ENCODE measurements at places on chromosomes 13 and 19.

DNA sequence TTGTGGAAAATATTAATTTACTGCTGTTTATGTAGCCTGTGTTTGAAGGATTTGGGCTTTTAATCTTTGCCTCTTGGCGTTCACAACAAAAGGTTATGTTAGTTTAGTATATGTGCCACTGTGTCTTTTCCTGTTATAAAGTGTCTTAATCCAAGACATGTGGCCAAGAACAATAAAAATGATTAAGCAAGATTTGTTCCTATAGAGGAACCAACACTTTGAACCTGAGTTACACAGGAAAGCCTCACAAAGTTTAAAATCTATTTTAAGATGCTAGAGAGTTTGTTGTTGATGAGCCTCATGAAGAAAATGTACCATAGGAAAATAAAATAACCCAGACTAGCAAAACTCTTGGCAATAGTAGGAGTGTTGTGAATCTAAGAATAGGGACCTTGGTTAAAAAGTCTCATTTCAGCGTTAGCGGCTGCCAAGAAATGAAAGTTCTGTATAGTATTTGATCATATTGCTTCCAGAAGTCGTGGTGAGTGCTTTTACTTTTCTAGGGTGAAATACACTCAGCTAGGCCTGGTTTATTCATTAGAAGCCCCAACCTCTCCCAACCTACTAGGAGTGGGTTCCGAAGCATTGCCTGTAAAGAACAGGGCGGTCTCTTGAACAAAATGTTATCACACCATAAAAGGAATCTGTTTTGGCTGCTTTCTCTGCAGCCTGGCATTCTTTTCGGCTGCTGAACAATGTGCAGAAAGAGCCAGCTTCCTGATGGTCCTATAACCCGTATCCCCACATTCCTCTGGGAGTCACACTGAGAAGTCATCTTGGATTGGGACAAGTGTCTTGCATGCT lies 102.6 kb downstream of the LRCH1 start:
- DNase-seq: no peak

- DNase-seq: no peak
Observed at GRCh38 chr19:15195371-15196334, 5.1 kb downstream of the NOTCH3 start.

- no peak for DNase-seq
Observed at GRCh38 chr19:14203177-14203576, 2.8 kb downstream of the ADGRL1 start.

- DNase-seq: no peak
Observed at GRCh38 chr19:27709496-27709895, 1503.5 kb downstream of the UQCRFS1 start.

DNA sequence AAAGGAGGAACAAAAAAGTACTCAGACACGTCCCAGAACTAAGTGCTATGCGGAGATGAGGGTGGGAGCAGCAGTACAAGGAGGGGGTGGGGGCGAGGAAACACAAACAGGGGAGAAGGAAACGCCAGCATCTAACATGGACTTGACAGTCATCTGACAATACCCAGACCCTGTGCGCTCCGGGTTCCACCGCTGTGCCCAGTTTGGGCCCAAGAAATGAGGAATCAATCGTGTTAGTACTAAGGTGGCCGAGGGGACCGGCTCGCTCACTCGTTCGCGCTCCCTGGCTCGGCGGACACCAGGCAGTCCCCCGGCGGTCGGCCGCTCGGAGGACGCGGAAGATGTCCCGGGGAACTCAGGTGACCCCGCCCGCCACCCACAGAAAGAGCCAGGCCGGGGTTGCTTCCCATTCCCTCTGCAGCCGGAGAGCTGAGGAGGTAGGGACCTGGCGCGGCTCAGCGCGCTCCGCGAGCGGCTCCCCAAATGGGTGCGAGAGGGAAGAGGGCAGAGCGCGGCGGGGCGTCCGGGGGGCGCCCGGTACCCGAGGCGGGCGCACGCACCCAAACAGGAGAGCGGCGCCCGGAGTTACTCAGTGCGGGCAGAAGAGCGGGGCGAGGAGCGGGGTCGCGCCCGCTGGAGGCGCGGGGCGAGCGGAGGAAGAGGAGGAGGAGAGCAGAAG lies 616 bp downstream of the TSHZ3 start:
- DNase-seq: no peak

DNA sequence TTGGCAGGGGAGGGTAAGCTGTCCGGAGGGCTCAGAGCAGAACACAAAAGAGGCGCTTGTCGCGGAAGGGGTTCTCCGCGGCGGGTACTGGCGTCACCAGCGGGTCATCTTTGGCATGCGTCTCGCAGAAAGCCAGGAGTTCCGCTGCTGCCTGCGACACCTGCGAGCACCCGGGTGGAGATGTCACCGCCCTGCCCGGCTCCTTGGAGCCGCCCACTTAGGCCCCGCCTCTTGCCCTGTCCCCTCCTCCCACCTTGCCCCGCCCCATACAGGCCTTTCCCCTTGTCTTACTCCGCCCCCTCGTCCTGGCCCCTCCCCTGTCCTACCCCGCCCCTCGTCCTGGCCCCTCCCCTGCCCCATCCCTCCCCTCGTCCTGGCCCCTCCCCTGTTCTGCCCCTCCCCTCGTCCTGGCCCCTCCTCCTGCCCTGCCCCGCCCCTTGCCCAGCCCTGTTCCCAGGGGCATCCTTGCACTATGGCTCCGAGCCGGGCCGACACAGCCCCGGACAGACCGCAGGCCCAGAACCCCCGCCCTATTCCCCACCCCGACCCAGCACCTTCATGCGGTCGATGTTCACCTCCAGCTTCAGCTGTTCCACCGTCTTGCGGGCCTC lies 1.9 kb downstream of the GNG8 start:
- no peak for DNase-seq

DNA sequence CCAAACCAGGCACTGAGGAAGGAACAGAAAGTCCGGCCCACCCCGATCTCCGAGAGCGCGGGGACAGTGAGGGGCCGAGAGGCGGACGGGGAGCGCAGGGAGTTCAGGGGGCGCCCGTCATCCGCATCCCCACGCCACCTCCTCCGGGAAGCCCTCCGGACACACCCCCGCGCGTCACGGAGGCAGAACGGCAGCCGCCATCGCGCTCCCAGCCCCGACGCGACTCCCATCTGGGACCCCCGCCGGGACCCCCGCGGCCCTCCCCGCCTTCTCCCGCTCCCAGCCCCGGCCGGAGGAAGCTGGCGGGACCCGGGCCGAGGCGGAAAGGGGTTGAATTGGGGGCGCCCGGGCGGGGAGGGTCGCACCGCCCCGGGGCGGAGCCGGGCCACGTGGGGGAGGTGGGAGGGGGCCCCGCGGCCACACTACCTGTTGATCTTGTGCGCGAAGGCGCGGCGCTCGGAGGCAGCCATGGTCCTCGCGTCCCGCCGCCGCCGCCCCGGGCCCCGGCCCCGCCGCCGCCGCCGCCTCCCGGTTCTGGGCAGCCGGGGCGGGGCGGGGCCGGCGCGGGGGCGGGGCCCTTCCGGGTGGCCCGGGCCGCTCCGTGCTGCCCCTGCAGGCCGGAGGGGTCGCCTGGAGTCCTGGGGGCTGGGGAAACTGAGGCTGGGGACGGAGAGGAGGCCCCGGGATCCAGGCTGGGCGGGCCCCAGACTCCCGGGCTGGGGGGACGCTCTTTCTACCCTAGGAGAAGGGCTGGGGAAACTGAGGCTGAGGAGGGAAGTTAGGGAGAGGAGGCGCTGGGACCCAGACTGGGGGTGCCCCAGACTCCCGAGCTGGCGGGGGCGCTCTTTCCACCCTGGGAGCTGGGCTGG lies at the start of gene DOCK6:
DOCK6 (minus strand) TSS at position 554 of the 869 bp plus-strand sequence; CDS start at position 470, 84 bp downstream.
- DNase-seq: no peak

DNA sequence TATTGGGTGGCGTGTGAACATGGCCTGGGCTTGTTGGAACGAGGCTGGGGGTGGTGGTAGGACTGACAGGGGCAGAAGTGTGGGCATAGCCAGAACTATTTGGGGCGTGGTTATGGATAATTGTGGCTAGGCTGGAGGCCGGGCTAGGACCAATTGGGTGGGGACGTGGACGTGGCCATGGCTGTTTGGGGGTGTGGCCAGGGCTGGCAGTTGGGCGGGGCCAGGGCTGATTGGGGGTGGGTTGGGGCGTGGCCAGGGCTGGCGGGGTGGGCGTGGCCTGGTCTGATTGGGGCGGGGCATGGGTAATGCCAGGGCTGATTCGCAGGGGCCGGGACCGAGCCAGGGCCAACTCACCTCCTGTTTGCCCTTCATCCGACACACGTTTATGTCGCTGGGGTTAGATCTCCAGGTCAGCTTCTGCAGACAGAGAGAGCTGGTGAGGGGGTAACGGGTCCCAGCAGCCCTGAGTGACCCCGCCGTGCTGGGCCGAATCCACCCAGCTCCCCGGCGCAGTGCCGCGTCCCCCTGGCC lies 2.8 kb downstream of the SEMA6B start:
- DNase-seq: no peak

DNA sequence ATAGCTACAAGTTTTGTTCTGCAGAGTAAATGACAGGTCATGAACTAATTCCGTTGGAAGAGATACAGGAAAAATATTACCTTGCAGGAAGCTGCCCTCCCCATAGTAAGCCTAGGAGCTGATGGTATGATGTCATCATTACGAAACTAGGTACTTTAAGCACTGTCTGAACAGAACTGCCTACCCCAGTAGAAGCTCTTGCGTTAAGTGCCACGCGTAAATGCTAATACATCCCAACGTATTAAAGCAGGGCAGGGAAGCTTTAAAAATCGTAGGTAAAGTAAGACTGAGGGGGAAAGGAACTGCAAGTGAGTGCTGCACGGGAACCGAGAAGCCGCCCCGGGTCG lies 572 bp downstream of the UGGT2 start:
- no peak for DNase-seq

- no peak for DNase-seq
Observed at GRCh38 chr19:51830274-51830673, 35.3 kb downstream of the FPR3 start.

GRCh38 chr13:37546087-37546486 lies 52.5 kb downstream of the POSTN start:
- no peak for DNase-seq

GRCh38 chr13:38862443-38862842 lies 128.2 kb downstream of the STOML3 start:
- no peak for DNase-seq

DNA sequence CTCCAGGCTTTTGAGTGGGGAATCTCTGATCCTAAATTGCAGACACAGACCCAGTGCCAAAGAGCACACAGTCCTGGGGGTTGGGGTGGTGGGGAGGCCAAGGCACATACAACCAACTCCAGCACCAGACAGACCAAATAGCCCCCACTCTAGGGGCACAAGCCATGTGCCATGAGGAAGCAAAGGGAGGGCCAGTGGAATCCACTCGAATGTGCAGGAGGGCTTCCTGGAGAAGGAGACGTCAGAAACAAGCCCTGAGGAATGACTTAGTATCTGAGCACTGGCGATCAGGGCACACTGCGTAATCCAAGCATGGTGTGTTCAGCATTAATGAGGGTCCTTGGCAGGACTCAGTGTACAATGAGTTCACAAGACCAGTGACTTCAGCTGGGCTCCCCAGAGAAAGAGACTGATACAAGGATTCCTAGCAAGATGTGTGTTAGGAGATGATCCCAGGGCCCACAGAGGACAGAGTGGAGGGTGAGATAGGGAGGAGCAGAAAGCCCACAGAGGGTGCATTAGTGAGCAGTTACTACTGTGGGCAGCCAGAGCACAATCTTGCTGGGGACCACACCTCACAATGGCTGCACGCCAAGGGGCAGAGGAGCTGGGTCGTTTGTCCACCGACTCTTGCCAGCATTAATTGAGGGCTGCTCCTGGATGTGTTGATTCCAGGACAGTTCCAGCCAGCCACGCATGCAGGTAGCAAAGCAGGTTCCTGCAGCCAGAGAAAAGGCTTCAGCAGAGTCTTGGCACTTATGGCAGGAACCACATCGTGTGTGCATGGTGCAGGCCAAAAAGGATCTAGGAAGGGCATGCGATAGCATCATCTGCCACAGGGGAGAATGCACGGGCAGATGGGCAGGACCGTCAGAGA lies 152.6 kb upstream of the VSTM2B start:
- DNase-seq: peak; percentile 40

DNA sequence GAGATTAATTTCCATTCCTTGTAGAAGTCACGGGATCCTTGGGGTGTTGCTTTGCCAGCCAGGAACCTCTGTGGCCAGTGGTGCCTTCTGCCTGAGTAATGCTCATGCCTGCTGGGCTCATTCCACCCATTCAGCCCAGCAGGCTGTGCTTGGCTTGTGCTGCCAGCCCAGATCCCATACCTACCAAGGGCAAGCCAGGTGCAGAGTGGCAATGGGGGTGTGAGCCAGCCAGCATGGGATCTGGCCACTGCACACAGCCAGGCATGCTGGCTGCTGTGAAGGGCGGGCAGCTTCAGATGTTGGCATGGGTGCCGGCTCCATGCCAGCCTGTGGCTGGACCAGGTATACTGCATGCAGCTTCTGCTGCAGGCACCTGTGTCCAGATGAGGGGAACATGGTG lies 42.5 kb downstream of the WDFY2 start:
- DNase-seq: no peak

DNA sequence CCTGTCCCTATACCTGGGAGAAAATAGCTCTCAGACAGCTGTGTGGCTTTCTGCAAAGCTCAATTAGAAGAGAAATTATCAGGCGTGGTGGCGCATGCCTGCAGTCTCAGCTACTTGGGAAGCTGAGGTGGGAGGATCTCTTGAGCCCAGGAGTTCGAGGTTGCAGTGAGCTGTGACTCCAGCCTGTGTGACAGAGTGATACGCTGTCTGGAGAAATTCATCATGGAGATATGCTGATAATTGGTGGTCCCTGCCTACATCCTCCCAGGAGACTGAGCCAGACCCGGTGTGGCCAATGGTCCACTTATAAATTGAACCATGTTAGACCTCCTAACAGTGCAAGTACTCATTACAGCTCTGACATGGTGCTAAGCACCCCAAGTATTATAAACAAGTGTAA lies 58.7 kb upstream of the ZNF599 start:
- DNase-seq: no peak

GRCh38 chr19:16914421-16914820 lies 25.6 kb downstream of the F2RL3 start:
- no peak for DNase-seq

- peak; percentile 52 for DNase-seq
Observed at GRCh38 chr19:6423499-6424194, 964 bp downstream of the KHSRP start.

GRCh38 chr19:30778061-30778460 lies 405.9 kb downstream of the ZNF536 start:
- no peak for DNase-seq

- no peak for DNase-seq
Observed at GRCh38 chr19:10895920-10896319, 24.6 kb downstream of the CARM1 start.

- no peak for DNase-seq
Observed at GRCh38 chr19:28746478-28746877, 466.5 kb downstream of the UQCRFS1 start.

DNA sequence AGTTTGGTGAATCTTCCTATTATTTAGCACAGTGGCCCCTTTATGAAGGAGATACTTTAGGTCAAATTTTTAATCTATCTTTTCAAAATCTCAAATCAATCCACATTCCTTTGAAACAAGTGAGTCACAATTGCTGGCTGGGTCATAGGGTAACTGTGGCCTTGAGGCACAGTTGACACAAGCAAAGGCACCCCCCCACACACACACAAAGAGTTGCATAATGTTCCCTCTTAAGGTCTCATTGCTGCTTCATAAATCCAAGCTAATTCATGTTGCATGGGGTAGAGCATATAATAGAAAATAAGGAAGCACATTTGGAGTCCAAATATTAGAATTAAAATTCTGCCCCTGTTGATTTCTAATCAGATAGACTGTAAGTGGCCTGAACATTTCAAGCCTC lies 171.5 kb downstream of the DLEU7 start:
- DNase-seq: no peak
